ENCODE measurements at places on chromosomes 2 and 18. TPM values are rescaled to one million over a fixed set of nuclear protein-coding genes. Genes with fewer than 3 reads are reported as not detected.

Gene CTLA4
- 7.6 TPM for total RNA-seq

DNA sequence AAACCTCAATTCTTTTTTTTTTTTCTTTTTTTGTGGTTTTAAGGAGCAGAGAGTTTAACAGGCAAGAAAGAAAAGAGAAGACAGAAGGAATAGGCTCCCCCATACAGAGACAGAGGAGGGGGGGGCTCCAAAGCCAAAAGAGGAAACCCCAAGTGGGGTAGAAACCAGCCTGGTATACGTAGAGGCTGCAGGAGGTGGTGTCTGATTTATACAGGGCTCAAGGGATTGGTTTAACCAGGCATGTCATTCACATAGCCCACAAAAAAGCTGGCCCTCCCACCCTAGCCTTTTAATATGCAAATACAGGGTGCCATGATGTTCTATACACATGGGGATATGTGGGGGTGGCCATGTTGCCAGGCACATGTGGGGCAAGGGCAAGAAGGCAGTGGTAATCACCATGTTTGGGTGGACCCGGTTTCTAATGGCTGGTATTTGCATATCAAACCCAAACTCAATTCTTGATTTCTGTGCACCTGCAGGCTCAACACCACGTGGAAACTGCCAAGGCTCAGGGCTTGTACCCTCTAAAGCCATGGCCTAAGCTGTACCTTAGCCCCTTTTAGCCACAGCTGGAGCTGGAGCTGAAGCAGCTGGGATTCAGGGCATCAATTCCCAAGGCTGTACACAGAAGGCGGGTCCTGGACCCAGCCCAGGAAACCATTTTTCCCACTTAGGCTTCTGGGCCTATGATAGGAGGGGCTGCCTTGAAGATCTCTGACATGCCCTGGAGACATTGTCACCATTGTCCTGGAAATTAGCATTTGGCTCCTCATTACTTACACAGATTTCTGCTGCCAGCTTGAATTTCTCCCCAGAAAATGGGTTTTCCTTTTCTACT is 170.3 kb downstream of the MAIP1 start:
- DNase-seq: no peak

GRCh38 chr2:27681841-27682240 is 18.2 kb downstream of the SLC4A1AP start:
- no peak for DNase-seq

Gene REL
- total RNA-seq: 28.8 TPM

Gene ANKRD62
- total RNA-seq: not detected

DNA sequence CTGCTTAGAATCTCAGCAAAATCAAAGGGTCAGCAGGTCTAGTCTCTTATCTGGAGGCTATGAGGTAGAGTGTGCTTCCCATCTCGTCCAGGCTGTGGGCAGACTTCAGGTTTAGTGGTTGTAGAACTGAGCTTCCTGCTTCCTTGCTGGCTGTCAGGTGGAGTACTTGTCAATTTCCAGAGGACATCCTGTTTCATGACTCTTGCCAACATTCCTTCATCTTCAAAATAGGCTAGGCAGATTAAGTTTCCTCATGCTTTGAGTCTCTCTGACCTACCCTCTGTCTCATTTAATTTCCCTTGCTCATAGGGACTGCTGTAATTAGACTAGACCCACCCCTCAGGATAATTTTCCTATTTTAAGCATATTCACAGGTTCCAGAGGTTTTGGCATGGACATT is 562.6 kb downstream of the SPAG16 start:
- DNase-seq: no peak

Gene NEDD4L
- 4.4 TPM for total RNA-seq

DNA sequence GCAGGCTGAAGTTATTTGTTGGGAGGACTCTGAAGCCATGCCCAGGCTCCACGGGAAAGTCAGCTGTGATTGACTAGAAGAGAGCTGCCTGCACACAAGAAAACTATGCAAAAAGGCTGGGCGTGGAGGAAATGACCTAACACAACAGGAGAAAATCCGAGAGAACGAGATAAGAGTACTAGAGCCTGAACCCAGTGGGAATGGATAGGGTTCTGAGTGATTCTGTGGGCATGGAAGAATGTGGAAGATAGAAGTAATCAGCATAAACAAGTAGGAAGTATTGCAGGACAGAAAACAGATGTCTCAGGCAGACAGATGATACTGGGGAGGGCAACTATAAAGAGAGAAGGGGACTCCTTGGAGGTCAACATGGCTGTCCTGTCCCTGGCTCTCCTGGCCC is 12.1 kb upstream of the COPS8 start:
- DNase-seq: no peak

DNA sequence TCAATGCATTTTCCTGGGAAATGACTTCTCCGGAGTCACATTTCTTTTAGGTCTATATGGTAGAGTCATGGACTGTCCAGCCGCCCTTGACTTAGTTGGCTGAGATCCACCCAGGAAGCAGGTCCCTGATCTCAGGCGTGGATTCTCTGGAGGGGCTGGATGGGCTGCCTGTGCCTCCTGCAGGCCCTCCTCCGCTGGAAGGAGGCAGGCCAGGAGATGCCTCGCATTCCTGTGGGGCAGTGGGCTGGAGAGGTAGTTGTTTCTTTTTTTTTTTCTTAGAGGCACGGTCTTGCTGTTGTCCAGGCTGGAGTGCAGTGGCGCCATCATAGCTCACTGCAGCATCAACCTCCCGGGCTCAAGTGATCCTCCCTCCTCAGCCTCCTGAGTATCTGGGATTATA is 129.0 kb upstream of the MYCN start:
- no peak for DNase-seq

DNA sequence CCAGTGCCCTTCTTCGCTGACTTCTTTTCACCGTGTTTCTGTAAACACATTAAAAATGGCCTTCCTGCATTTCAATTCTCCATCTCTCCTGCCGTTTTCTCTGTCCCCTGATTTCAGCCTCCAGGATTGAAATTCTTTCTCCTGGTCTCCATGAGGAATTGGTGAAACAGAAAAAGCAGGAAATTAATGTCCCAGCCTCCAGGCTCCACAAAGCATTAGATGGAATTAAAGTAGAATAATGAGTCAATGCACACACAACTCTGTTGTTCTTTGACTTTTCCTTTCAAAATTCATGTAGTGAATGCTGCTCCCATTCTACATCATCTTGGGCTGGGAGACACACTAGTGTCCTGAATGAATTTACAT is 209.5 kb downstream of the KLHL29 start:
- DNase-seq: no peak

- no peak for DNase-seq
These were observed 52.7 kb downstream of the DTNB start for GRCh38 chr2:25620711-25621110.

- no peak for DNase-seq
These were observed 552.0 kb downstream of the IRS1 start for GRCh38 chr2:226247289-226248275.

Gene LYG1
- 2.4 TPM for total RNA-seq

DNA sequence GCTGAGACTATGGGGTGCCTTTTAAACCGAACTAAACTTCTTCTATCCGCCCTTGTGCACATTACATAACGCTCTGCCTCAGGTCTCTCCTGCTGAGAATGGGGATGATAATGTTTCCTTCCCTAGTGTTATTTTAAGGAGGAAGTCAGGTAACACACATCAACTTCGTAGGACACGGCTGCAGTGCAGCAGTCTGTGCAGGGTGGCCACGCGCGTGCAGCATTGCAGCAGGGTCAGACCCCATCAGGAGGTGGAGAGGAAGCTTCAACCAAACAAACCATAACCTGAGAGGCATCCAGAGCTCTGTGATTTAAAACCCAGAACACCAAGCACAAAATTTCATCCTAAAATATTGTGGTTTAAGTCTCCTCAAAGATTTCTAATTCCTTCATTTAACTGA is 50.6 kb downstream of the MYT1L start:
- DNase-seq: no peak

Gene PDE1A
- total RNA-seq: not detected

GRCh38 chr2:185208261-185208660 is 530.3 kb upstream of the FSIP2 start:
- DNase-seq: no peak

- no peak for DNase-seq
These were observed 23.7 kb upstream of the SLC35F6 start for GRCh38 chr2:26740346-26740745.

DNA sequence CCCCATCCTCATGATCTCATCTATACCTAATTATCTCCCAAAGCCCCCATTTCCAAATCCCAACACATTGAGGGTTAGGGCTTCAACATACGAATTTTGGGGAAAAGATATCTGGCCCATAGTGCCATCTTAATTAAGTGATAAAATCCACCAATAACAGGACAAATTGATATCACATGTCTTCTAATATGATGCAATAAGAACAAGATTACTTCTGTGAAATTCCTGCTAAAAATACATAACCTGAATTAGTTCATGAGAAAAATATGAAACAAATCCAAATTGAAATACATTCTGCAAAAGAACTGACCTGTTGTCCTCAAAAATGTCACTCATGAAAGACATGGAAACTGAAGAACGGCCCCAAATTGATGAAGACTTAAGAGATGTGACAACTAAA is 28.8 kb downstream of the FOXI3 start:
- no peak for DNase-seq

DNA sequence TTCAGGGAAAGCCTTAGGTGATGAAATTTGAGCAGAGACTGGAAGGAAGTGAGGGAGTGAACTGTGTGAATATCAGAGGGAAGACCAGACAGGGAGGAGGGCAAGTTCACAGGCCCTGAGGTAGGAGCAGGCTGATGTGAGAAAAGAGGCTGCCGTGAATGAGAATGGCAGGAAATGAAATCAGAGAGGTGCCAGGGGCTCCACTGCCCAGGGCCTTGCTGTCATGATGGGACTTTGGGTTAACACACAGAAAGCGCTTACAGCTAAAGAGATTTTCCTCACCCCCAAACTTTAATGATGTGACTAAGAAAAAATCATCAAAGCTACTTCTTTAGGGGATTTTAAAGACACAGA is 53.8 kb downstream of the MARCHF4 start:
- DNase-seq: no peak

DNA sequence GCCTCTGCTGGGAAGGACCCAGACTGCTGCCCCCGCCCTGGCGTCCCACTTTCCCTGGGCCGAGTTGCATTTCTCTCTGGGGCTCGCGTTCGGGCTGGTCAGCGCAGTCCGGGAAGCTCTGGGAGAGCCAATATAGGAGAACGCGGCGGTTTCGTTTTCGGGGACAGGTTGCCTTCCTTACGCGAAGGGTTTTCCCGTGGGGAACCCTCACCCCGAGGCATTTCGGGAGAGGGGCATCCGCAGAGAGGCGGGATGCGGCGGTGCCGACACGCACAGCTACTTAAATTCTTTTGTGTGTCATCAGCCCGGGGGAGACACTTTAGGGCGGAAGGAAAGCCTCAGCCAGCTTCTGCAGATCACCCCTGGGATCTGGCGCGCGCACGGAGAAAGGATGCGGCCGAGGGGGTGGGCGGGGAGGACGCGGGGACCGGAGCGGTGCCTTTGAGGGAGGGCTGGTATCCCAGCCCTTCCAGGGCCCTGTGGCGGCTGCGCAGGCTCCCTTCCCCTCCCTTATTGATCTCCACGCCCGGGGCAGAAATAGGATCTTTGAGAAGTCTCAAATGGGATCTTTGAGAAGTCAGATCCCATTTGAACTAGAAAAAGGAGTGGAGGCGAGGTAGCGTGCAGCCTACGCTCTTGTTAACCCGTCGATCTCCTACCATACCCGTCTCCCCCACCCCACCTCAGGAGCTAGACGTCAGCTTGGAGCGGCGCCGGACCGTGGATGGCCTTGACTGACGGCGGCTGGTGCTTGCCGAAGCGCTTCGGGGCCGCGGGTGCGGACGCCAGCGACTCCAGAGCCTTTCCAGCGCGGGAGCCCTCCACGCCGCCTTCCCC is 1.2 kb downstream of the GATA6 start:
- DNase-seq: peak; percentile 38

- DNase-seq: no peak
These were observed 40.6 kb upstream of the EPAS1 start for GRCh38 chr2:46256563-46257142.

Gene RFTN2
- 0.88 TPM for total RNA-seq

Gene TUBB8B
- not detected for total RNA-seq

Gene PLCD4
- 0.64 TPM for total RNA-seq

Gene FBLN7
- 1.8 TPM for total RNA-seq

DNA sequence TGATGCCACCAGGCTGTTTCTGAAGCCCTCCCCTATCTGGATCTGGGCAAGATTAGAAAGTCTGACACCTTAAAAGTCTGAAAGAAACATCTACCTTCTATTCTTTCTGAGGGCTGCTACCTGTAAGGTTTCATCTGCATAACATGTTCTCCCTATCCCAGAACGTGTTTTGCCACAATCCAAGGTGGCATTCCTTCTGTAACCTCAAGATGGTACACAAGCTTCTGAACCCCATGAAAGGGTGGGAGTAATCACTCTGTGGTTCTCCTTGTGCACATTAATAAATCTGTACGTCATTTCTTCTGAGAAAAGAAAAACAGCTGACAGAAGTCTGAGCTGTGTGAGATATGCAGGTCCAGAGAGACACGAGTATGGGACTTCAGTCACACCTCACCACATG is 41.8 kb upstream of the MSH6 start:
- DNase-seq: no peak

DNA sequence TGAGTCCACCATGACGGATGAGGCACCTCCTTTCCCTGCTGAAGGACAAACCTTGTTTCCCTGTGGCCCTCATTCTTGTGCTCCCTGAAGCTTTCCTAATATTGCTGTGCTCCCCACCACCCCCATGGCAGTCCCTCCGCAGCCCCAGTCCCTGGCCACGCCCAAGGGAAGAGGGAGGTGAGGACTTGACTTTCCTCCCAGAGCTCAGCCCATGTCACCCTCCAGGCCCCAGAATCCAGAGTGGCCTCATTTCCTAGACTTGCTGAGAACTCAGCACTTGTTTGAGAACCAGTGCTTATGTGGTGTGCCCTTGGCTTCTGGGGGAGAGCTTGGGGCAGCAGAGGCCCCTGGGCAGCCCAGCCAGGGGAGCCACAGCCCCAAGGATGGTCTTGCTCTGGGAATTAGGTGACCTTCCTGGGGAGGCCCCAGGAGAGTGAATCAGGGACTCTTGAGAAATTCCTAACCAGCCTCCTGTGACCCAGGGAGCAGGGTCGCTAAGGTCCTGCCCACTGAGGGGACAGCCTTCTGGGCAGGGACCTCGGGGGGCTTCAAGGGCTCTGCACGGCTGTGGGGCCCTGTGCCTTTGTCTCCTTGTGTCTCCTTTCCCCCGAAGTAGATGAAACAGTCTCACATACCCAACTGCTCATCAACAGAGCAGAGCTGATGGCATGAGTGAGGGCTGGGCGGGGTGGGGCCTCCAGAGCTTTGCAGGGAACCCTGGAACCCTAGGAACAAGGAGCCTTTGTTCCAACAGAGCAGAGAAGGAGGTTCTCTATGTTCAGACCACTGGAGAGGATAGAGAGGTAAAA is 27.9 kb downstream of the PSD4 start:
- no peak for DNase-seq

GRCh38 chr2:6764968-6765723 is 100.6 kb downstream of the CMPK2 start:
- no peak for DNase-seq

Gene WDR43
- 50.3 TPM for total RNA-seq

Gene UGT1A4
- not detected for total RNA-seq

GRCh38 chr2:53913721-53914120 is 54.0 kb upstream of the GPR75 start:
- DNase-seq: no peak

Gene CHPF
- total RNA-seq: 7.7 TPM

GRCh38 chr2:227515742-227516141 is 43.8 kb downstream of the AGFG1 start:
- no peak for DNase-seq

GRCh38 chr2:121309801-121310200 is 24.8 kb upstream of the TFCP2L1 start:
- DNase-seq: no peak
